ENCODE measurements at places on chromosomes 3 and 15.

DNA sequence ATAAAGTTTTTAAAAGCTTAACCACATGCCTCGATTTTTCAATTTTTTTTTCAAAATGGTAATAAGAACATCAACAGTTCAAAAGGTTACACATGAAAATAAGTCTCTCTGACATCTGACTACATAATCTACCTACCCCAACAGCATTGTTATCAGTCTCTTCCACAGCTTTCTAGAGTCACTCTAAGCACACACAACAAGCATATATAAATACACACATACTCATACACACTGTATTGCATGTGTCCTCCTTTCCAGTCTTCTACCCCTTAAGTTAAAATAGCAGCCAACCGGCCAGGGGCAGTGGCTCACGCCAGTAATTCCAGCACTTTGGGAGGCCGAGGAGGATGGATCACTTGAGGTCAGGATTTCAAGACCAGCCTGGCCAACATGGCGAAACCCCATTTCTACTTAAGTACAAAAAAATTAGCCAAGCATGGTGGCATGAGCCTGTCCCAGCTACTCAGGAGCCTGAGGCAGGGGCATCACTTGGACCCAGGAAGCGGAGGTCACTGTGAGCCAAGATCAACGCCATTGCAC, 12.2 kb downstream of the TBL1XR1 start:
- DNase-seq, result no peak

GRCh38 chr3:159914426-159914825, 74.2 kb upstream of the IL12A start:
- peak; percentile 24 for DNase-seq

DNA sequence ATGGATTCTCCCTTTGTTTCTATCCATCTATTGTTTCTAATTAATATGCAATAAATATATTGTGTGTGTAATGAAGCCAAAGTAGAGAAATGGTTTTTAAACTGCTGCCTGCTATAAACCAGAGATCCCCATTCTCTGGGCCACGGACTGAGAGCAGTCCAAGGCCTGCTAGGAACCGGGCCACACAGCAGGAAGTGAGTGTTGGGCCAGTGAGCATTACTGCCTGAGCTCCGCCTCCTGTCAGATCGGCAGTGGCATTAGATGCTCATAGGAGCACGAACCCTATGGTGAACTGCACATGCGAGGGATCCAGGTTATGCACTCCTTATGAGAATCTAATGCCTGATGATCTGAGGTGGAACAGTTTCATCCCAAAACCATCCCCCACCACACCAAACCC, 85.2 kb upstream of the POMGNT2 start:
- DNase-seq, result no peak

DNA sequence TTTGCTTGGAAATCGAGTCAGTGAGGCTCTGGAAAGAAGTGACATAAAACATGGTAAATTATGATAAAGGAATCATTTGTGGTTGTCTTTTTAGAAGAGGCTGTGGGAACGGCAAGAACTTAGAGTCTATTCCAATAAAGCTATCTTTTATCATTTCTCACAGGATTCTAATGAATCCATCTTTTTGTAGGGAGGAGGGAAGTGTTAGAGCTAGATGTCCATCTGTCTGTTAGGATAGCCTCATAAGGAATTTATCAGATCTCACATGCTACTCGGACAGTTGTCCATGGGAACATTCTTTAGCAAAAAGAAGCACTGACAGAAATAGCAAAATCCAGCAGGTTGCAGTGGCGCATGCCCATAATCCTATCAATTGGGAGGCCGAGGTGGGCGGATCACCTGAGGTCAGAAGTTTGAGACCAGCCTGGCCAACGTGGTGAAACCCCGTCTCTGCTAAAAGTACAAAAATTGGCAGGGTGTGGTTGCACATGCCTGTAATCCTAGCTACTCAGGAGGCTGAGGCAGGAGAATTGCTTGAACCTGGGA, 37.0 kb downstream of the STARD9 start:
- no peak for DNase-seq

GRCh38 chr3:85594676-85595075, 635.9 kb downstream of the CADM2 start:
- no peak for DNase-seq

DNA sequence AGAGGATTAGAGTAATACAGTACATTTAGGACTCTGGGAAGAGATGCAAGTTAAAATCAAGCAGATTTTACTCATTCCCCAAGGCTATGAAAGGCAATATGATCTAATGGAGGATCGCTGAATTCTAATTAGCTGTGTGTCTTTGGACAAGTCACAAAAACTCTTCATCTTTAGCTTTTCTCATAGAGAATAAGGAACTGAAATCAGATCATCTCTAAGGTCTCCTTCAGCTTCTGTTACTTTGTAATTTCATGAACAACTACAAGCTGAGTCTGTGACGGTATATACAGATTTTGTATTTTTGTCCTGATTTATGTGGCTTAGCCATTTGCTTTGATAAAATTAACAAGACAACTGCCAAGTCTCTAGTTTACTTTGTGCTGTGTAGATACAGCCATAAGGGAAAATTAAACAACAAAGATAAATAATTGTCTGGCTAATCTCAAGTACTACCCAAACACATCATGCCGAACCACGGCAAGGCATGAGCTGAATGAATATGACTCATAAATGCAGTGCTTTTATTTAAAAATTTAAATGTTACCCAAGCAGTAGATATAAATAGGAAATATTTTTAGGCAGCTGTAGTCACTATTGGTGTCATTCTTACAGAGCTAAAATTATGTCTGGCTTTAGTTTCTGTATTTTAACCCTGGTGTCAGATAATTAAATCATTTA, 81.5 kb downstream of the GAP43 start:
- peak; percentile 65 for DNase-seq

DNA sequence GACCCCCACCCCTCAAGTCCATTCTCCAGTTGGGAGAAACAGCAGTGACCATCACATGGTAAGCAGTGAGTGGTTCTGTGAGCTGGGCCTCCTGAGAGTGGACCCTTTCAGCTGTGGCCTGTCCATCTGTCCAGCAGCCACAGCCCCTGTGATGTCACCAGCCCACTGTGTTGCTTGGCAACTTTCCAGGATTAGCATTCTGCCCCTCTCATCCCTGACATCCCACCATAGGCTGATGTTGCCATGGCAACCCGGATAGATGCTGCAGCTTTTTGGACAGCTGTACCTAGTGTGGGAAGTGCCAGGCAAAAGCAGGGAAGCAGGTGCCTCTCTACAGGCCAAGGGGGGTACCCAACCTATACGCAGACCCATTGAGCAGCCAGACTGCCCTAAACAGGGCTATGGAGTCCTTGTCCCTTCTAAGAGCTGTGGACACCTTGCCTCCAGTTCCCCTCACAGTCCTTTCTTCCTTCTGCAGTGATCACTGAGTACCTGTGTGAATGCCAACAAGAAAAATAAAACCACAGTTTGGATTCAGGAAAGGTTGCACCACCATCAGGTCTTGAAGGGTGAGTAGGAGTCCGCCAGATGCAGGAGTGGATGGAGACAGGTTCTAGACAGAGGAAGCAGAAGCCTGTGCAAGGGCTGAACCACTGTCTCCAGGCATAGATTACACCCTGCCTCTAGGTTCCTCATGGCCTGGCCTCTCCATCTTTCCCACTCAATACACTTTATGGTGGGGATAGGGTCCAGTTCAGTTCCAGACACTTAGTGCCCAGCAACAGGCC, at the start of gene DNAH1:
DNAH1 (plus strand) TSS at position 343 of the 788 bp plus-strand sequence. CDS start 6,124 bp downstream, outside the sequence.
- no peak for DNase-seq

DNA sequence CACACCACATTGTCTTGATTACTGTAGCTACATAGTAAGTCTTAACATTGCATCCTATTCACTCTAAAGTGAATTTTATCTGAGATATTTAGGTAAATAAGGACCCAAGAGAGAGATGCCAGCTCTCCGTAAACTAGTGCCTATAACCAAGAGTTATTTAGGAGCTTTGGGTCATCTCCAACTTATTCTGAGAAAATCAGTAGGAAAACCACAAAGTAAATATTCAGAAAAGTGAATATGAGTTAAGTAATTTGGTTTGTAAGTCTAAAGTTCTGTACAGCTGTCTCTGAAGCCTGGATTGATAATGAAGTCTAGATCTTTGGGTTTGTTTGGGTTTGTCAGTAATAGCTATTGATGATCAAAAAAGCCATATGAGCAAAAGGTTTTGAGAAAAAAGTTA, 120.0 kb downstream of the FNDC3B start:
- DNase-seq, result peak; percentile 63

DNA sequence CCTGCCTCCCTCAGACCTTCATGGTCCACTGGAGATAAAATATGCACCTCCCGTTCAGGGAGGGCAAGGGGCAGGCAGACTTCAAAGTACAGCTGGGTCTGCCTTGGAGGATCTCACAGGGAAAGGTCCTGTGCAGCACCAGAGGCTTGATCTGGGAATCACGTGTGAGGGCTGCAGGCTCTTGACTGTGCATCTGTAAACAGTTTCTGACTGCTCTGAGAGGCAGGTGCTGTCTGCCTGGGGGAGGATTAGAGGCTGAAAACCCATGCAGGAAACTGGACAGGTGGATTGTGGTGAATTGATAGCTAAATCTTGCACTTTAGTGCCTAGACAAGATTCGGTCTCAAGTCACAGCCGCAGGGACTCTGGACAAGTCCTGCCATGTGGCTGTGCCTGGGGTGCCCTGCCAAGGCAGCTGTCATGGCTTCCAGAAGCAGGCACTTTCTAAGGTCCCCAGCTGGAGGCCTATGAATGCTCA, 239.3 kb downstream of the EPHB1 start:
- no peak for DNase-seq

DNA sequence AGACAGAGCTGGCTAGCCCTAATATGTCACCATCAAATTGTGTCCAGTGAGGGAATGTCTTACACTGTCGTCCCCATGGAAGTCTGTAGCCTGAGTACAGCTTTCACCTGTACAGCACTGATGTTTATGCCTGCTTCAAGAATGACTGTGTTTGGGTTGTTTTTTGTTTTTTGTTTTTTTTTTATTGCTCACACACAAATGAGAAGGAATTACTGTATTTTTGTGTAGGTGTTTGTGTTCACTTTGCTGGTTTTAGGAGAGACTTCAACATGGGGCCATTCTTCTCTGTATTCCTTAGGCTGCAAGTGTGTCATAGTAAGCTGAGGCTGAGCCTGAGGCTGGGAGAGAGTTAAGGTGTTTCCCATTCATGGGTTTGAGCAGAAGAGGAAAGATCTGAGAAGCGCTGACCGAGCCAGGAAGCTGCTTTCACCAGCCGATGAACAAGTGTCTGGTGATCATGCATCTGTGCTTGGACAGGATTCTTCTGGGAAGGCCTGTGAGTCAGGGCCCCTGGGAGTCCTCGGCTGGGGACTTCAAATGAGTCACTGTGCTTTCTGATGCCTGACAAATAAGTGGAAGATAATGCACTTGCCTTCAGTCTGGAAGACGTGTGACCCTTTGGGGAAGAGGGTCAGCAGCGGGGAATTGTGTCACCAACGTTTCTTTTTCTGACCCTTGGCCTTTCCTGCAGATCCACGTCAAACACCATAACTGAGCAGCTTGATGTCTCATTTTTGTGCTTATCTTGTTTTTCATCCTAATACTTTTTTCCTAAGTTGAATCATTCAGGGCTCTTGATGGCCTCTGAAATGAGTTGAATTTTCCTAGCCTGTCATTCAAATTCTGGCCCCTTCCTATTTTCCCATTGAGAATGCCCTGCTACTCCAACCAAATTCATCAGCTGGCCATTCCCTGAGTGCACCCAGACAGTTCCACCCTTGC, 36.7 kb upstream of the ZBTB38 start:
- peak; percentile 99 for DNase-seq

DNA sequence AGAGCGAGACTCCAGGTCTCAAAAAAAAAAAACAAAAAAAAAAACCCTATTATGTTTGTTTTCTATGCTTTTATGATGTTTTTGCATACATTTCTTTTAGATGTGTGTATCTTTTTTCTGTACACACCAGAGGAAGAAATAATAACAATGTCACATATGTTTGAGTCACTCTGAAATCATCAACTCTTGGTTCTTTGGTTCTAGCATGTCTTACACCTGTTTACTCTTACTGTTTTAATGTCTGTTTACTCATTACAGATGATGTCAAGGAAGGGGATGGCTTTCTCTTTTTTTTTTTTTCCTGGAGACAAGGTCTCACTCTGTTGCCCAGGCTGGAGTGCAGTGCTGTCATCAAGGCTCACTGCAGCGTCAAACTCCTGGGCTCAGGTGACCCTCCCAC, 24.1 kb downstream of the RHOA start:
- DNase-seq, result no peak

DNA sequence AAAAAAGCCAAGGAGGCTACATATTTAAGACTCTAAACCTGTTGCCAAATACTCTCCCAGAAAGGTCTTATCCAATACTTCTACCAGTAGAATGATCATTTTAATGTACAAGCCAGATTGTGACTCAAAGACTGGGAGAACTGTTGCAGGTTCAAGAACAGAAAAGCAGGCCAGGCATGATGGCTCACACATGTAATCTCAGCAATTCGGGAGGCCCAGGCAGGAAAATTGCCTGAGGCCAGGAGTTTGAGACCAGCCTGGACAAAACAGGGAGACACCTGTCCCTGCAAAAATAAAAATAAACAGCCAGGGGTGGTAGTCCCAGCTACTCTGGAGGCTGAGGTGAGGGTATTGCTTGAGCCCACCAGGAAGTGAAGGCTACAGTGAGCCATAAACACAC, 17.8 kb upstream of the THUMPD3 start:
- no peak for DNase-seq

- no peak for DNase-seq
Observed at GRCh38 chr3:175735866-175736265, 876.7 kb downstream of the NAALADL2 start.

DNA sequence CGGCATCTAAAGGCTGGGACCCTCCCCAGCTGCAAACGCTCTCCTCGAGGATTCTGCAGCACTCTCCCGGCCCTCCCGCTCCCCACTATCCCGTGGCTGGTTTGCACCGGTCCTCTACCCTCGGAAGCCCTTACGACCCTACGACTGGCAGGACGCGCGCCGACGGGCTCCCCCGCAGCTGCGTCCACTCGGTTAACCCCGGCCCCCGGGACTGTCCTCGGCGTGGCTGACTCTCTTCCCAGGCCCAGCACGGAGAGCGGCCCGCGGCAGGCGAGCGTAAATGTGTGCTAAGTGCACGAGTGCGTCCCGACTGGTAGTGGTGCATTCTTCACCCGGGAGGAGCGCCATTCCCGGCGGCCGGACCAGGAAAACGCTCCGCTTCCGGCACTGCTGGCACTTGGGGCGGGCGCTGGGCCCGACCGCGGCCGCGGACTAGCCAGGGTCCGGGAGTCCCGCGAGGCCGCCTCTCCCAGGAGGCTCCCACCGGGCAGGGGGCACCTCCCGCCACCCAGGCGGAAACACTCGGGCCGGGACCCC, 508 bp downstream of the GORASP1 start:
- DNase-seq, result peak; percentile 44

- peak; percentile 66 for DNase-seq
Observed at GRCh38 chr3:59480486-59480995, 430.7 kb upstream of the CFAP20DC start.

DNA sequence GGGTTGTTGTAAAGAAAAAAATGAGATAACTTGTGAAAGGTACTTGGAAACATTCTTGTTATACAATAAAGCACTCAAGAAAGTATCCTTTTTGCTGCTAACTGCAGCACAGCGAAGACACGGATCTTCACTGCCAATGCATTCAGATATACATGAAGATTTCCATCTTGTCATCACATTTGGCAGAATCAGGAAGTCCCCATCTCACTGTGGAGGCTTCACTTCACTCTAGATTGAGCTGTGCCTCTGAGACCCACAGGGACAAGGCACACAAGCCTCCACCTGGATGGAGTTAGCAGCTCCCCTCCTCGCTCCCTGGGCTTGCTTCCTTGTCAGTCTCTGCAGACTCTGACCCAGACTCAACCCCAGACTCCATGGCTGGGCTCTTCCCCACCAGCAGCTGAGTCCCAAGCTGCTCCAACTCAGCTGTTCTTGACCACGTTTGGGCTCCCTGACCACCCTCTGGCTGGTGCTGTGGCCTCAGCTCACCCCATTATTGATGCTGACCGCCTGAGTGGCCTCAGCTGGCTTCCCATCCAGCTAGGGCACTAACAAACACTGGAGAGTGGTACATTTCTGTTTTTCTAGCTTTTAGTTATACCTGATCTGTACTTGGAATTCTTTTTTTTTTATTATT, 45.4 kb upstream of the SMAD3 start:
- no peak for DNase-seq
